ENCODE measurements at places on chromosomes 12 and 14.

GRCh38 chr12:130506844-130507243 lies 169.2 kb downstream of the PIWIL1 start:
- DNase-seq: no peak

- no peak for DNase-seq
Measured at GRCh38 chr14:69931960-69932359, 52.7 kb downstream of the SMOC1 start.

DNA sequence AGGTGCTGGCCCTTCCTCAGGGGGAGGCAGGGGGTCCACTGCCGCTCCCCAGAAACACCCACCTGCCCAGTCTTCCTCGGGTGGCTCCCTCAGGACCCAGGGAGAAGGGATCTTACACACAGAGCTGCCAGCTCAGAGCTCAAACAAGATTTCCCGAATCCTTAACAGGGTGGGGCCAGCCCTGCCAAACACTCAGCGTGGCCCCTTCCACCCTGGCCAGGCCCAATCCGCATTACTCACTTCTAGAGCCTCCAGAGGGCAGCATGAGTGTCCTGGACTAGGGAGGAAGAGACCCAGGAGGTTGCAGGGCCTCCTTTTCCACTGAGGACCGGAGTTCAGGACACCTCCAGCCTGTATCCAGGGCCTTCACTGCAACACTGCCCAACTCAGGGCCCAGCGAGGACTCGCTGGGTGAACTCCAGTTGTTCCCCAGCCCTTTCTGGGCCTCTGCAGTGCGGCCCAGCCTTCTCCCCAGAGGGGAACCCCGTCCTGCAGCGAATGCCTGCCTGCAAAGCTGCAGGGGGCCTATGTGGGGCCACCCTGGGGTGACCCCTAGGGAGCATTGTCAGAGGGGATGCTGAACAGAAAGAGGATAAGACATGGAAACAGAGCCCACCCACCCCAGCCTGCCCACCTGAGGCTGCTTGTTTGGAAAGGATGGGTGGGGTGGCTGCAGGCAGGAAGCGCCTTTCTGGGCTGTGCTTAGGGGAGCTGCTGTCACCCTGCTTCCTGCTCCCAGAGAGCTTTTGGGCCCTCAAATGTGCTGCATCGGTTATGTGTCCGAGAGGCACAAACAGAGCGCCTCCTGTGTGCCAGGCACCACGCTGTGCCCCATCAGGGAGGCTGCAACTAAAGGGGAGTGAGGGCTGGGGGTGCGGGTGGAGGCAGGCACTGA lies 43.8 kb downstream of the CCNK start:
- DNase-seq: no peak

DNA sequence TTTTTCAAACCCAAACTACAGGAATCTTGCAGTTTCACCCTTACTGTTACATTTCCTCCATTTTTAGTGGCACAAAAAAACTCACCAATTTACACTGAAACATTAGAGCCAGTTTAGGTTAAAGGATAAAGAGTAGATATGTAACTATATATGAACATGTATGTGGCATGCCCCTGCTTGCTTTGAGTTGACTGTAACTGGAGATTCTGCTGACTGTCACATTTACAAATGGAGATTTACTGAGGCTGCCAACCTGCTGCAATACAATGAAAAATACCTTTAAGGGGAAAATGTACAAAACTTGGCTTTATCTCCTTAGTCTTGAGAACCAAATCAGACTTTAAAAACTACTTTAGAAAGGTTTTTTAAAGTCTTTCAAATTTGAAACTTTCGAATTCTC lies 28.3 kb downstream of the STON2 start:
- no peak for DNase-seq

- DNase-seq: no peak
Measured at GRCh38 chr14:38762426-38762825, 340.6 kb downstream of the SEC23A start.

GRCh38 chr14:91464615-91465205 lies 45.4 kb downstream of the PPP4R3A start:
- DNase-seq: no peak

GRCh38 chr12:115303723-115304309 lies 619.8 kb upstream of the TBX3 start:
- no peak for DNase-seq

DNA sequence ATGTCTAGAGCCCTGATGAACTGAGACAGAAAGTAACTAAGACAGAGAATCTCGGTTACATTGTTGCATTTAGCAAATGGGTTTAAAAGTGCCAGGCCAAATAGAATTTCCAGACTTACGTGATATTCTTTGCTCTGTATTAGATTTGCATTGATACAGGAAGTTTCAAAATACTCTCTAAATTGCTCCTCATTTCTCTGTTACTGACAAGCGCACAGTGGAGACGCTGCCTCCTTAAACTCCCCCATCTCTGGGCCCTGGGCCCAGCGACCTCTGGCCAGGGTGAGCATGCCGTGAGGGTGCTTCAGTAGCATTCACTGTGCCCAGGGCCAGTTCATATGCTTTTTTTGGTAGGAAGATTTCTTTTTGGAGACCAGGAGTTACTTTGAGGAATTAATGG lies 22.9 kb upstream of the EVL start:
- DNase-seq: no peak

DNA sequence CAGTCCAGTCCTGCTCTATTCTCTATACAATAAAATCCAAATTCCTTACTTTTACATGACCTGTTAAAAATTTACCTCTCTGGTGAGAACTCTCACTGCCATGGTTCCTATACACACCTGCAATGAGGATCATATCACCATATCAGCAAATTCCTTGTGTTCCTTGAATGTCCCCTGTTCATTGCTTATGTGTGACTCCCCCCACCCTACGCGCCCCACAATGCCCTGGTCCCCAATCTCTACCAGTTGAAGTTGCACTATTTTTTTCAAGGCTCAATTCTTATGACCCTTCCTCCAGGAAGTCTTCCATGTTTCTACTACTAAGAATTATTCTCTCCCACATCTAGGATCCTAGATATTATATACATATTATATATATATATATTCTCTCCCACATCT lies 82.2 kb upstream of the NEDD1 start:
- no peak for DNase-seq

GRCh38 chr12:9221483-9221882 lies 13.3 kb upstream of the PZP start:
- DNase-seq: no peak

- DNase-seq: no peak
Measured at GRCh38 chr12:102317155-102317554, 119.5 kb upstream of the PMCH start.

DNA sequence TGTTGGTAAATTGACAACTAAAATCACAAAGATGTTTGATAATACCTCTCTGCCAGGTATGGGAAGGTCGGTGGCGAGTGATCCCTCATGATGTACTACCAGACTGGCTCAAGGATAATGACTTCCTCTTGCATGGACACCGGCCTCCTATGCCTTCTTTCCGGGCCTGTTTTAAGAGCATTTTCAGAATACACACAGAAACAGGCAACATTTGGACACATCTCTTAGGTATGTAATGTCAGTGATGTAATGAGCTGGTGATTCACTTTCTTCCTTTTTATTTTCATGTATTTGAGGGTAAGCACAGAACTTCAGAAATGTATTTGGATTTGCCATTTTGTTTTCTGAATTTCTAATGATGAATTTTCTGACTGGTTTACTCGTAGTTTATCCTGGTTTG lies 42.6 kb upstream of the LRTM2 start:
- DNase-seq: no peak

GRCh38 chr14:95173518-95173917 lies 16.2 kb upstream of the DICER1 start:
- peak; percentile 80 for DNase-seq

- DNase-seq: peak; percentile 29
Measured at GRCh38 chr12:106682594-106683234, 91.8 kb upstream of the RIC8B start.

GRCh38 chr12:88579601-88580050 lies 645 bp downstream of the KITLG start:
- DNase-seq: no peak

- DNase-seq: peak; percentile 53
Measured at GRCh38 chr14:94423453-94424056, 29.0 kb downstream of the SERPINA11 start.

DNA sequence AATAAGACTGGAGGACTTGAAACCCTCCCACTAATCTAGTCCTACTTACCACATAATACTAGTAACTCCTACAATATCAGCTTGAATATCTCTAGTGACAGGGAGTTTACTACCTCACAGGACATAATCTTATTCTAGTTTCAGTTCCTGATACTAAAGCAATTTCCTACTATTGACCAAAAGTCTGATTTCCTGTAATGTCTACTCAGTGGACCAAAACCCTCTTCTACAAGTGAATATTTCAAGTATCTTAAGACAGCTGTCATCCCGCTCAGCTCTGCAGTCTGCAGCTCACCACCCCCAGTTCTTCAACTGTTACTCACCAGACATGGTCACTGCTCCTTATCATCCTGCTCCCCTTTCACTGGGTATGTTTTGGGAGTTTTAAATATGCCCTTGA lies 70.8 kb upstream of the TMCC3 start:
- no peak for DNase-seq

- no peak for DNase-seq
Measured at GRCh38 chr12:107368586-107368985, 275.2 kb upstream of the CRY1 start.

DNA sequence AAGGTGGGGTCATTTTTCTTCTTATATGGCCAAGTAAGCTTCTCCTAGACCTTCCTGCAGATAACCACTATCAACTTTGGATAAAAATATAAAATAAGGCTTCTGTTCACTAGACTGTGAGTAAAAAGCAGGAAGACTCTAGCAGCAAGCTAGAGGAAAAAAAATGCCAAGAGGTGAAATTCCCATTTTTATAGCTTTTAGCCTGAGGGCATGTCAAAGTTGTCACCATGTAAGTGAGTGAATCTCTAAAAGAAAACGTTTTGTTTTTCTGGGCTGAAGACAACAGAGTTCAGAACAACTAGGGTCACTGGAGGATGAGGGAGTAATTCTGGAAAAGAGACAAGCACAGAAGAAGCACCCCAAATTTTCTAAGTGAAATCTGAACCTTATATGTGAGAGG lies 143.9 kb upstream of the DIO3 start:
- no peak for DNase-seq

DNA sequence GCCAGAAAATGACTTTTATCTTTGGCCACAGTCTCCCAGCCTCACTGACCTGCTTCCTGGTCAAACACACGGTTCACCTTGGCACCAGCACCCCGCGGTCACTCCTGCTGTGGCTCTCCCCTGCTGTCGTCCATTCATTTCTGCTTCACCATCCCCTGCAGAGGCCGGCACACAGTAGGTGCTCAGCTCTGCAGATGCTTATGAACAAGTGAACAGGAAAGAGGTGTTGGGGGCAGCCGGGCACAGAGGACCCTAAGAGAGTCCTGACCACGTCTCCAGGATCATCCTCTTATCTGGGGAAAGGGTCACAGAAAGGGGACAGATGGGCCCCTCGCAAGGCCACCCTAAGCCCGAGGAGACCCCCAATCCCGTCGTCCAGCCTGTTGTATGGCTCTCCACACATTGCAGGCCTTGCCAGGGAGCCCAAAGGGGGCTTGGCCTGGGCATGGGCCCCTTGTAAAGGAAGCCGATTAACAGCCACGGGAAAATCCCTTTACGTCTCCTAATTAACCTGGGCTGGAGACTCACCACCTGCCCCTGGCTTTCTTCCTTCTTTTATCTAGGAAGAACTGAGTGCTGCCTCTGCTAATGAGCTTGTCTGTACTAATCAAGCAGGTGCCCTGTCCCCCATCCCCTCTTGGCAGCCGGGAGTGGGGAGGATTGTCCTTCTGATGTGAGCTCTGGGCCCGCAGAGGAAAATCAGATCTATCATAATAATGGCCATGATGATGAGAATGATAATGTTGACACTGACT lies 119.2 kb downstream of the AACS start:
- no peak for DNase-seq

DNA sequence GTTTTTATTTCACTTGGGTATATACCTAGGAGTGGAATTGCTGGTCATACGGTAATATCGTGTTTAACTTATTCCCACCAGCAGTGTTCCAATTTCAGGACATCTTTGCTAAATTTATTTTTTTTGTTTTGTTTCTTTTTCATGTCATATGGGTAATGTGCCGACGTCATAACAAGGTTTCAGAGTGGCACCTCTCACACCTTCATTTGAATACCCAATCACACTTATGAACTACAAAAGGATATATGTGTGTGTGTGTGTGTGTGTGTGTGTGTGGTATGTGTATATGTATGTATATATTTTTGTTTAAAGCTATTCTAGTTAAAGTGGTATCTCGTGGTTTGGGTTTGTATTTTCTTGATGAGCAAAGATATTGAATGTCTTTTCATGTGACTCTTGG lies 12.1 kb downstream of the TRAF3 start:
- no peak for DNase-seq

DNA sequence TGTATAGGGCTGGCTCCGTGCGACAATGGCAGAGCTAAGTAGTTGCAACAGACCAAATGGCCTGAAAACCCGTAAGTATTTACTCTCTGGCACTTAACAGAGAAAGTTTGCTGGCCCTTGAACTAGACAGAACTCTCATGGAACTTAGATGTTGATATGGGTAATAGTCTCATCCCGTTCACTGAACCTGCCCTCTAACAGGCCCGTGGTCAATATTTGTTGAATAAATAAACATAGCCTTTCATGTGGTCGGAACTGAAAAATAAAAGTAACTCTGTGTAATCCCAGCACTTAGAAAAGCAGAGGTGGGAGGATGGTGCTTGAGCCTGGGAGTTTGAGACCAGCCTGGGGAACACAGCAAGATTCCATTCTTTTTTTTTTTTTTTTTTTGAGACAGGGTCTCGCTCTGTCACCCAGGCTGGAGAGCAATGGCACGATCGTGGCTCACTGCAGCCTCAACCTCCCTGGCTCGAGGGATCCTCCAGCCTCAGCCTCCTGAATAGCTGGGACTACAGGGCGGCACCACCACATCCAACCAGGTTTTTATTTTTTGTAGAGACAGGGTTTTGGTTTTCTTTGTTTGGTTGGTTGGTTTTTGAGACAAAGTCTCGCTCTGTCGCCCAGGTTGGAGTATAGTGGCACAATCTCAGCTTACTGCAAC lies 29.7 kb downstream of the KDM2B start:
- DNase-seq: no peak

- no peak for DNase-seq
Measured at GRCh38 chr14:60301685-60302084, 52.7 kb downstream of the PPM1A start.

GRCh38 chr14:96424109-96424989 lies 32.4 kb downstream of the AK7 start:
- DNase-seq: peak; percentile 61

GRCh38 chr12:117472983-117473382 lies 111.6 kb upstream of the NOS1 start:
- DNase-seq: no peak

DNA sequence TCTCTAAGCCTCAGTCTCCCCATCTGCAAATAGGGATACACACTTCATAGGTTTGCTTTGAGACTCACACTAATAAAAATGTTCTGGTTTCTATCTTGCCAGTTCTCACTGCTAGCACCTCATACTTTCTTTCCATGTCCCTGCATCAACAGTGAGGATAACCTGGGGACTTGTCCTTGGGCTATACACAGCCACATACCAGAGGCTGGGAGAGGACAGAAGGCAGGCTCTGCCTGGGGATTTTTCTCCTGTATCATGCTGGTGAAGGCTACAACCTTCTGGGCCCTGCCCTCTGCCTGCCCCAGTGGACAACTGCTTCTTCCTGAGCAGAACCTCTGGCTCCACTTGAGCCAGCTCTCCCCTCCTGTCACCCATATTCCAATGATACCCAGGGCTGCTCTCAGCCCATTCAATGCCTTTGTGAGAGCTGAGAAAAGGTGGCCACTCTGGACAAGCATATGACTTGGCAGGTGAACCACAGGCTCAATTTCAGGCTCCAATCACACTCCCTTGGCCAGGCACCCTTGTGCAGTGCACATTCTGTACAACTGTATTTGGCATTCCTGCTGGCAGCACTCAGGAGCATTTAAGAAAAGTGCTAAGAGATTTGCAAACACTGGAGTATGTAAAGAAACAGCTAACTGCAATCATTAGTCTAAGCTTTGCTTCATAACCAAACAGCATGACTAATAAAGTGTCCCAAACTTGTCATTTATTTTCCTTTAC lies 135.8 kb upstream of the VRK1 start:
- no peak for DNase-seq
